ENCODE measurements at places on chromosomes 7 and 10.

DNA sequence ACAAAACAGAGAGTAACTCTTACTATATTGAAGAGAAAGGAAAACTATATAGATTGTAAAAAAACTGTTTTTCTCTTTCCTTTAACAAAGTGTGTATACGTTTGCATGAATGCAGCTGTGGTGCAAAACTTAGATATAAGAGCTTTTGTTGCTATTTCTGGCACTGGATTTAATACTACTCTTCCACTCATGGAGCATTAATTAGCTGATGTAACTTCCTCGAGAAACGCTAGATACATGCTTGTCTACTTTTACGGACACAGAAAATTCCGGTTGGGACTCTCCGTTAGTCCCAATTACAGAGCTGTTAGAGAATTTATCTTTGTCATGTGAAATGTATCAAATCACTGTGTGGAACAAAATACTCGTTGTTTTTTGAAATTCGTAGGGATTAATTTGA is 135.5 kb downstream of the ZNF22 start:
- no peak for DNase-seq

- peak; percentile 29 for DNase-seq
Measured at GRCh38 chr7:27097686-27098577, 2.1 kb upstream of the HOXA1 start.

DNA sequence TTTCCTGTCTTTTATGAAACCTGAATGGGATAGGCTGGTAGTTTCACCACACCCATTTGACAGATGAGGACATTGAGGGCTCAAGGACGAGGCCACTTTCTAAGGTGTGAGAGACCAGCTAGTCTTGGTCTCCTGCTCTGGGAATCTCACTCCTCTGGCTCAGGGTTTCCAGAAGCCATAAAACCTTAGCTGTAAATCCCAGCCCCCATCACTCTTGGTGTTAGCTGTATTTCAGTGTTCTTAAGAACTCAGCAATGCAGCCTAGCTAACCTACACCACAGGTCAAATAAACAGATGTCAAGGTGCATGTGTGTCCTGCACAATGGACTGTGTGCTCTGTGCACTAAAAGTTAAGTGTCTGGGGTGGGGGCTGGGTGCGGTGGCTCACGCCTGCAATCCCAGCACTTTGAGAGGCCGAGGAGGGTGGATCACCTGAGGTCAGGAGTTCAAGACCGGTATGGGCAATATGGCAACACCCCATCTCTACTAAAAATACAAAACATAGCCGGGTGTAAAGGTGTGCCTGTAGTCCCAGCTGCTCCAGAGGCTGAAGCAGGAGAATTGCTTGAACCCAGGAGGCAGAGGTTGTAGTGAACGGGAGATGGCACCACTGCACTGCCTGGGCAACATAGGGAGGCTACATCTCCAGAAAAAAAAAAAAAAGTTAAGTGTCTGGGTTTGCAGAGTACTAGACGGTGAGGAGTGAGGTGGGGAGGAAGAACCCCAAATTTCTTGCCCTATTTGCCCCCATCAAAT is 567 bp upstream of the EPO start:
- DNase-seq = peak; percentile 44

- DNase-seq = no peak
Measured at GRCh38 chr7:120400806-120401455, 128.0 kb downstream of the KCND2 start.

GRCh38 chr10:42783181-42783549 is 570 bp downstream of the BMS1 start:
- peak; percentile 71 for DNase-seq

DNA sequence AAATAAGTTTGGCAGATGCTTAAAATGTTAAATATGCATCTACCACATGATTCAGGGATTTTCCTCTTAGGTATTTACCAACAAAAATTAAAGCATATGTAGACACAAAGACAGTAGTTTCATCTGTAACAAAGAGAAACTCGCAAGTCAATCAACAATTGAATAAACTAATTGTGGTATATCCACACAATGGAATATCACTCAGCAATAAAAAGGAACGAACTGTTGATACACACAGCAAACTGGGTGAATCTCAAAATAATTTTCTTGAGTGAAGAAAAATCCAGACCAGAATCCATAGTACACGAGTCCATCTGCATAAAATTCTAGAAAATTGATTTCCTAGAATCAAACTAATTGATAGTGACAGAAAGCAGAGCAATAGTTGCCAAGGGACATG is 5.2 kb downstream of the ARHGAP12 start:
- no peak for DNase-seq

- DNase-seq = no peak
Measured at GRCh38 chr10:12403119-12403518, 53.8 kb downstream of the CAMK1D start.

DNA sequence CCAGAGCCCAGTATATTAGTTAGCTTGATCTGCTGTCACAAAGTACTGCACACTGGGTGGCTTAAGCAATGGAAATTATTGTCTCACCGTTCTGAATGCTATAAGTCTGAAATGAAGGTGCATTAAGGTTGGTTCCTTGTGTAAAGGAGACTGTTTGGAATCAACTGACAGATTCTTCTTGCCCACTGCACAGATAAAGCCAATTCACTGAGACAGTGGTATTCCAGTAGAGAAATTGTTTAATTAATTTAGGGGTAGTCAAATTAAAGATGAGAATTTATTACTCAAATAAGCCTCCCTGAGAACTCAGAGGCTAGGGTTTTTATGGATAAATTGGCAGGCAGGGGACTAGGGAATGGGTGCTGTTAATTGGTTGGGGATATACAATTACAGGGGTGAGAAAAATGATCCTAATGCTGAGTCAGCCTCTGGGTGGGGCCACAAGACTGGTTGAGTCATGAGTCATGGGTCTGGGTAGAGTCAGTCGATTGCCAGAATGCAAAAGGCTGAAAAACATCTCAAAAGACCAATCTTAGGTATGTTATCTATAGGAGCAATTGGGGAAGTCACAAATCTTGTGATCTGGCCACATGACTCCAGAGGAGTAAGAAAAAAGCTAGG is 23.5 kb upstream of the SAMD9L start:
- no peak for DNase-seq

- DNase-seq = no peak
Measured at GRCh38 chr10:98273057-98273850, 5.3 kb upstream of the LOXL4 start.

GRCh38 chr10:51675088-51675487 is 24.3 kb downstream of the CSTF2T start:
- no peak for DNase-seq

- peak; percentile 32 for DNase-seq
Measured at GRCh38 chr10:121524157-121524817, 74.0 kb downstream of the FGFR2 start.

- DNase-seq = peak; percentile 44
Measured at GRCh38 chr10:3755440-3756359, 29.3 kb downstream of the KLF6 start.

- peak; percentile 34 for DNase-seq
Measured at GRCh38 chr7:123537026-123537642, 2.7 kb upstream of the IQUB start.

GRCh38 chr7:76423666-76424412 is 911 bp upstream of the ZP3 start:
- DNase-seq = peak; percentile 5

- DNase-seq = no peak
Measured at GRCh38 chr10:75332081-75332480, 69.5 kb downstream of the ZNF503 start.

- peak; percentile 74 for DNase-seq
Measured at GRCh38 chr10:10677479-10677878, 340.2 kb upstream of the CELF2 start.

GRCh38 chr7:130566898-130567280 is 75.0 kb downstream of the MEST start:
- no peak for DNase-seq

DNA sequence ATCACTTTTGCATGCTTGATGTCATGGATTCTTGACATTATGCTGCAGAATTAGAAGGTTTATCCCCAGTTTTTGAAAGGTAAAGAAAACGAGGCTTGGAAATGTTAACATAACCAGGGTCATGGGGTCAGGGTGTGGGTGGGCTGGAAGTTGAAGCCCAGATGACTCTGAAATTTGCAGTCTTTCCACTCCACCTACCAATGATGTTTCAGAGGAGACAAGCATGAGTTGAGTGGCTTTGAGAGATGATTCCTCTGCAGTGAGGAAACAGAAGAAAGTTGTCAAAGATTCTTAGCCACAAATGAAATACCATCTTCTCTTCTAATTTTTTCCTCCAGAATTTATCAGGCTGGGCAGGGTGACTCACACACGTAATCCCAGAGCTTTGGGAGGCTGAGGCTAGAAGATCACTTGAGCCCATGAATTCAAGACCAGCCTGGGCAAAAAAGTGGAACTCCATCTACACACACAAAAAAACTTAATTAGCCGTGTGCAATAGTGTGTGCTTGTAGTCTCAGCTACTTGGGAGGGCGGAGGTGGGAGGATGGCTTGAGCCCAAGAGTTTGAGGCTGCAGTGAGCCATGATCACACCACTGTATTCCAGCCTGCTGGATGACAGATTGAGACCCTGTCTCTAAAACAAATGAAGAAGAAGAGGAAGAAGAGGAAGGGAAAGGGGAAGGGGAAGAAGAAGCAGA is 239.1 kb upstream of the AUTS2 start:
- no peak for DNase-seq

- DNase-seq = no peak
Measured at GRCh38 chr7:47439181-47439667, 142.7 kb downstream of the TNS3 start.

DNA sequence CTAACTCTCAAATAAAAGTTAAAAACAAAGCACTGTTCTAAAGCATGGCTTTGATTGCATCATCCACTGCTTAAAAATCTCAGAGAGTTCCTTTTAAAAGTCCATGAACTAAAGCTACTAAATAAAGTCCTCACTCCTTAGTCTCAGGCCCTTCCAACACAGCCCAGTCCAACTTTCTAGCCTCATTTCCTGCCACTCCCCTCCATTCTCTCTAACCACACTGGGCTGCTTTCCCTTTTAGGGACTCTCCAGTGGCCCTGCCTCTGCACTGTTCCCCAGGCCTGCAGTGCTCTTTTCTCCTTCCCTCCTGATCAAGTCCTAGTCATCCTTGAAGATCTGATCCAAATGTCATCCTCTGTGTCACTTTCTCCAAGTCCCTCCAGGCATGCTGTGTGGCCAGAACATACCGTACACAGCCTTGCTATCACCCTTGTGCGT is 56.9 kb upstream of the PPP1R3C start:
- DNase-seq = peak; percentile 52

- peak; percentile 48 for DNase-seq
Measured at GRCh38 chr7:3260401-3260715, 40.7 kb upstream of the SDK1 start.

DNA sequence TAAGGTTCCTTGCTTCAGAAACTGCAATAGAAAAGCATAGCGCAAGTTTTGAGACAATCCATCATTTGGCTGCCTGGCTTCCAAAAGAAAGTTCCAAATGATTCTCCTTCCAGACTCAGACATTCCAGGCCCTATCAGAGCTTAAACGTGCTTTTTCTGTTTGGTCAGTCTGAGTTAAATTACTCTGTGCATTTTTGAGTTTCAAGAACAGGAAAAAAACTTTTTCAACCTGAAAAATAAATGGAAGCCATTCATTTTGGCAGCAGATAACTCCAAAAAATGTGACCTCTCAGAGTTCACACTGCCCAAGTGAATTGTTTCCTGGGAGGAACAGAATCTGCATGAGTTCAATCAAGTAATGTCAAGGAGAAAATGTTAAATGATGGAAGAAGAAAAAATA is 354.2 kb downstream of the CXCL12 start:
- DNase-seq = no peak

DNA sequence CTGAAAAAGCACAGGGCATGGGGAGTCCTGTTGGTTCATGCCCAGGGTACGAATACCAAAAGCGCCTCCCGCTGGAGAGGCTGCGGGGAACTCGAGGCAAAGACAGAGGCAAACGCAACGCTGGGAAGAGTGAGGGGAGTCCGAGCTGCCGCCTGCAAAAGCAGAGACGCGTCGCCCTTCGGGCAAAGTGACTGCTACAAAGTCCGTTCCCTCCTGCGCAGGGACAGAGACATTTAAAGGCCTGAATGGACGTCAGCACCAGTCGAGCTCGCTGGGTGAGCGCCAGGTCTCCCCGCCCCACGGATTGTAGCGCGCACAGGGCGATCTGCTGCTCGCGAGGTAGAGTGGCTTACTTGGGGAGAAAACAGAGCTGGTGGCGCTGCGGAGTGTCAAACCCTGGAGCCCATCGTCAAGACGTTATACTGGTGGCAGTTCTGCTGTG is 732.8 kb downstream of the ZWINT start:
- DNase-seq = peak; percentile 17

DNA sequence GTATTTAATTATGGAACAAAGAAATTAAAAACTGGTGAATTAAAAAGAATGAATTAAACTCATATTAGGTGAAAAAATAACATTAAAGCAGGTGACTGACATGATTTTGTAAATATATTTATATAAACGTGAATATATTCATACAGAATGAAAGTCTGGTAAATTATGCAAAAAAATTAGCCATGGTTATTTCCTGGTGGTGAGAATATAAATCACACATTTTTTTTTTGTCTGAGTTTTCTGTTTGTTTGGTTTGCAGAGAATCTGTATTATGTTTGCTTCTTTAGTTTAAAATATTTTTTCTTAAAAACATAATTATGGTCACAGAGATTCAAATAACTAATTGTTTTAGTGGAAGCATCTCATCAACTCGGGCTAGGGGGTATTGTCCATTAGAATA is 73.0 kb upstream of the CSTF2T start:
- no peak for DNase-seq

DNA sequence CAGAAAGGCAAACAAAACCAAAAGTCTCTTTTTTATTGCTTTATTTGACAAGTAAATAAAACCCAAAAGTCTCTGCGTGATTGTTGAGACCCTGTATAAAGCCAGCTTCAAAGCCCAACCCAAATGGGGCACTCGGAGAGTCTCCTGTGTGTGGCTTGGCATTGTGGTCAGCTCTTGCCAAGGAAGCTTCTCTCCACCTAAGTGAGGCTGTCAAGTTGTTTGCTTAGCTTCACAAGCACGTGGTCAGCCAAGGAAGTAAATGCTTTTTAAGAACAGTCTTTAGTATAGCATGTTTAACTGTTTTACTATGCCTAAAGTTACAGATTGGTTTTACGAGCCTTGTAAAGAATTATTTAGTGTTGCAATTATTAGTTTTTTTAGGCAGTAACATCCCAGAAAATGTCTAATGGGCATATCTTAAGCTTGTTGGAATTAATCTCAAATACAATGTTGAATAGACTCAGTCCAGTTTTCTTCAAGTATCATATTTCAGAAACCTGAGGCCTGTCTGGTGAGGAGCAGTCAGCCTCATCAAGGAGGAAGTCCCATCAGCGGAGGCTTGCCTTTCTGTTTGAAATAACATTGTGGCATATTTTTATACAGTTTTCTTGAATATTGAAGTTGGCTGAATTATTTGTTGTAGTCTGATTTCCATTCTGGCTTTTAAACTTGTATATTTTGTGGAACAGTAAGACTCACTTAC is 144.3 kb downstream of the ANKRD30A start:
- DNase-seq = no peak

GRCh38 chr10:96746503-96746902 is 26.2 kb upstream of the PIK3AP1 start:
- DNase-seq = no peak

GRCh38 chr7:151860771-151861170 is 16.1 kb downstream of the PRKAG2 start:
- DNase-seq = no peak

- DNase-seq = peak; percentile 51
Measured at GRCh38 chr7:6106140-6106904, 75.1 kb downstream of the ANKRD61 start.

GRCh38 chr10:49168831-49169500 is 19.2 kb downstream of the TMEM273 start:
- no peak for DNase-seq
